ENCODE measurements at places on chromosomes 16 and 17.

GRCh38 chr17:2894782-2895181 is 98.5 kb downstream of the RAP1GAP2 start:
- no peak for DNase-seq

GRCh38 chr16:23186171-23186570 is 3.6 kb downstream of the SCNN1G start:
- no peak for DNase-seq

GRCh38 chr16:66551788-66552285 is 539 bp upstream of the CKLF start:
- DNase-seq = no peak

DNA sequence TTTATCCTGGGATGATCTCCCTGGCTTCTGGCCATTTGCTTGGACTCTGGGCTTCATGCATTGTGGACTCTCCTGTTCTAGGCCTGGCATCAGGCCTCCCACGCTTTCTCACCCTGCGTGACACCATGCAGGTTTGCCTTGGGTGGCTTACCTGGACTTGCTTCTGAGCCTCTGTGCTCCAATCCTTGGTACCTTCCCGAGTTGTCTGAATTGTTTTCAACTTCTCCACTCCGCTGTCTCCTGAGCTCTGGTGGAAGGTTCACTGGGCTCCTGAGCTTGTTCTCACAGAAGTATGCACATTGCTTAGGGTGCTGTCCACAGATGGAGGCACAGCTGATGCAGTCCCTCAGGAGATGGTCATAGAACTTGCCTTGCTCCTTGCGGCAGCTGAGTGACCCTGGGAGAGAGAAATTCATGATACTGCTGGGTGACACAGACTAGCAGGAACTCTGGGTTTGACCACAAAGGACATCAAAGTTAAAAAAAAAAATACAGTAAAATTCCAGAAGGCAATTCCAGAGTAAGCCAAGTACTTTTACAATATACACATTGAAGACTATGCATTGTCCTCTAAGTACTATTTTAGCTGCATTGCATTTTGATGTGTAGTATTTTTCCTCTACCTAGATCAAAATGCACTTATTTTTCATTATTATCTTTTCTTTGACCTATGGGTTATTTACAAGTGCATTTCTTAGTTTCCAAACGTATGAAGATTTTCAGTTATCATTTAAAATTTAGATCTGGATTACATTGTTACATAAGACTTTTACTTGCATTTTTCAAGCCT is 23.1 kb downstream of the TNFRSF13B start:
- DNase-seq = no peak

GRCh38 chr16:9917691-9918090 is 264.5 kb downstream of the GRIN2A start:
- no peak for DNase-seq
